ENCODE measurements at places on chromosomes 1 and 21.

DNA sequence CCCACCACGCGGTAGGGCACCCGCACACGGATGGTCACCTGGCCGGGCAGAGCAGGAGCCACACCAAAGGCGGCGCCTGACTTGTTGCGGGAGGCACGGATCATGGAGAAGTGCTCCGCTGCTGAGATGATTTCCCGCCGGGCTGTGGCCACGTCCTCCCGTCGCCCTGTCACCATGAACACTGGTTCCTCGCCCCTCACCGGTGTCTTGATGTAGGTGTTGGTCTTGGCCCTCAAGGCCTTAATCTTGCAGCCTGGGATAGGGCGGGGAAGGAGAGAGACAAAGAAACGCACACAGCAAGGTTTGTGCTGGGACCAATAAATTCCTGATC, 4.9 kb downstream of the MEX3A start:
- no peak for DNase-seq

DNA sequence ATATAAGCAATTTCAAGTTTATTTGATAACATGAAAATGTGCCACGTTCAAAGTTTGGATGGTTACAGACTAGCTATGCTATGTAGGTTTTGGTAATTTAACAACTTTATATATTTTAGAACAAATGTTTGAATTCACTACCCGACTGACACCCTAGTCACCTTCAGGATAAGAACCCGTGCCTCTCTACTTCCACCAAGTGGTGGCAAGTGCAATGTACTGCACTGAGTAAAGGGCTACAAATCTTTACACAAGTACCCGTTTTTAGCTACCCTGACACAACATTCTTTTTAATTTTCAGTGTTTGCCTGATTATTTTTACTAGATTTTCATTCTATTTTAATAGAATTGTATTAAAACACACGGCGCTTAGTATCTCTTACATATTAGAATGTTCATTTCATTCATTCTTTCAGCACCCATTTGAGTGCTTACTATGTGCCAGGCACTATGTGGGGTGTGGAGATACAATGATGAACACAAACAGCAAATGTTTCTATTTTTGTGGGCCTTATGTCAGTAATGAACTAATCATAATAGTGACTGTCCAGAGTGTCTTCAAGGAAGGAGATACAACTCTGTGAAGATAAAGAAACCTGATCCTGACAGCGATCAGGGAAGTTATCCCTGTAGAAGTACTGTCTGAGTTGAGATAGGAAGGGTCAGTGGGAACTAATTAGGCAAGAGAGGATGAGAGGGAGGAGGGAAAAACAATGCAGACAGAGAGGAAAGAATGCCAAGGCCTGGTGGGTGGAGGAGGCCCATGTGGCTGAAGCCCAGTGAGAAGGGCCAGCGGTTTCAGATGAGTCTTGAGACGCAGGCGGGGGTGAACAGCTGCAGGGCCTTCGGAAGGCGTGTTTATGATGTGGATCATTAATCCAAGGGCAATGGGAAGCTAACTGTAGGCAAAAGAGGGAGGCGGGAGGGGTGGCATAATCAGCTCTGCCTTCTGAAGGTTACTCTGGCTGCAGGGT, 3.8 kb downstream of the LCA5L start:
- DNase-seq = peak; percentile 65

DNA sequence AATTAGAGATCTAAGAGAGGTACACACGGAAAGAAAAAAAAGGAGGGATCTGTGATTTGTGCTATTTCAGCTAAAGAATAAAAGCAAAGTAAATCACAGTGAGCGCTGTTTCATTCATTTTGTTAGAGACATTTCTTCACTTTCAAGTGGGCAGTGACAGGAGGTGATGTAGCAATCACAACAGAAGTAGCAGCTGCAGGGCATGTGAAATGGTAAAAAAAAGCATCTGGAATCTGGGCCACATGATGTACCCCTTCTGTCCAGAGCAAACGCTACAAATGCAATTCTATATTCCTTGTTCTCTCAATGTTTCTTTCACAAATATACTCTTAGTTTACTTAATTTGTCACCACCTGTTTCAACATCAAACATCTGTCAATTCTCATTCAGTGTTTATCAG, 786.5 kb downstream of the LRRIQ3 start:
- no peak for DNase-seq

- no peak for DNase-seq
Observed at GRCh38 chr1:82215056-82215852, 414.5 kb downstream of the ADGRL2 start.

- no peak for DNase-seq
Observed at GRCh38 chr1:62057230-62057629, 137.4 kb upstream of the L1TD1 start.

All from WERI-Rb-1 (cell line).